ENCODE measurements at places on chromosomes 16 and 17. TPM values are rescaled to one million over a fixed set of nuclear protein-coding genes. Genes with fewer than 3 reads are reported as not detected.

The HAP1 gene
- not detected for total RNA-seq

The PYY gene
- total RNA-seq, result not detected

The SMIM36 gene
- not detected for total RNA-seq

The PRAC2 gene
- not detected for total RNA-seq

Measured in activated CD4-positive, alpha-beta memory T cell treated with anti-CD3 and anti-CD28 coated beads for 36 hours (primary cell).